NCI-H524 (cell line): ENCODE measurements at places on chromosomes 3 and 15.
A peak's percentile ranks its signal among the peaks of the same experiment; 100 is the strongest.

DNA sequence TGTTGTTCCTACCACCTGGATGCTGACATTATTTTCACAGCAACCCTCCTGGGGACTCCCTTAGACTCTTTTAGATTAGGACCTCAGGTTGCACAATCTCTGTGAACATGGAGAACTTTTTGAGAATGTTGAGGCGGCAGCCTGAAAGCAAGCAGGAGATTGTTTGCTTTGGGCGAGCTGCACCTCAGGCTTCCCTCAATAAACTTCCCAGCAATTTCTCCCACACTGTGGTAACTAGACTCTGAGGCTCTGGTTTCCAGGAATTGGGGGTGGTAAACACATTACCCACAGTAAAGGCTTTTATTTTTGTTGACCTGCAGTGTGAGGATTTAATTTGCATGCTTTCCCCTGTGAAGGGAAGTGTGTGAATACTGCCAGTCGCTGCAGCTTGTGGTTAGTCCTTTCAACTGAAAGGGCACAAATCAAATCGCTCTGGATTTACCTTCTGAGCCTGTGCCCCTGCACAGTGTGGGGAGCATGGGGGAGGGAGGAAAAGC is 35.2 kb upstream of the SIAH2 start:
- DNase-seq: no peak

- no peak for DNase-seq
Observed at GRCh38 chr15:72491768-72492167, 17.6 kb downstream of the ARIH1 start.

DNA sequence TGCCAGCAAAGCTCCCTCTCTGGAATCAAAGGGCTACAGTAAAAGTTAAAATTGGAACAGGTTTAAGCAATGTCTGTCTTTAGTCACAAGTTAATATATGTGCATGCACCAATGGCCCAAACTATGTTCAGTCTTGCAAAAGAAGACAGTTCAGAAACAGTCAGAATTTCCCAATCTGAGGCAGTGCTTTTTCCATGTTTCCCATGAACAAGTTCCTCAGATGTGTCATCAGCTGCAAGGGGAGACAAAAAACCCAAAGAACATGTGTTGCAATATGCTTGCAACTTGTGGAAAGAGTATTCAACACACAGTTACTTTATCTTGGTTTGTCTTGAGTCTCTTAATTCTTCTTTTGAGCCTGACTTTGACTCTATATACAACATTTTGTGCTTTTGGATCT is 148.4 kb downstream of the USP13 start:
- DNase-seq: no peak

DNA sequence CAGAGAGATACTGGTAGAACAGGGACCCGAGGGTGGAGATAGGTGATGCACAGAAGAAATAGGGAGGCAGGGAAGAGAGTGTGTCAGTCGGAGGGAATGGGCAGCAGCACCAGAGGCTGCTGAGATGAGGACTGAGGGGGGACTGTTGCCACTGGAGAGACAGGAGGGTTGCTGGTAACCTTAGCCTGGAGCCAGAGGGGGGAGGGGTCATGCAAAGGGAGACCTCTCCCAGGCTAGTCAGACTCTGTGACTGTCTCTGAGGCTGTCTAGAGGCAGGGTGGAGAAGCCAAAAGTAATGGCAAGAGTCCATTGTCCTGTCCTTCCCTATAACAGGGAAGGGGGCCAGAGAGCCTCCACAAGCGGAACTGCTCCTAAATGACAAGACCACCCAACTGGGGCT is 2.1 kb upstream of the DLEC1 start:
- DNase-seq: no peak

- DNase-seq: no peak
Observed at GRCh38 chr3:156317462-156318074, 197.2 kb downstream of the KCNAB1 start.

DNA sequence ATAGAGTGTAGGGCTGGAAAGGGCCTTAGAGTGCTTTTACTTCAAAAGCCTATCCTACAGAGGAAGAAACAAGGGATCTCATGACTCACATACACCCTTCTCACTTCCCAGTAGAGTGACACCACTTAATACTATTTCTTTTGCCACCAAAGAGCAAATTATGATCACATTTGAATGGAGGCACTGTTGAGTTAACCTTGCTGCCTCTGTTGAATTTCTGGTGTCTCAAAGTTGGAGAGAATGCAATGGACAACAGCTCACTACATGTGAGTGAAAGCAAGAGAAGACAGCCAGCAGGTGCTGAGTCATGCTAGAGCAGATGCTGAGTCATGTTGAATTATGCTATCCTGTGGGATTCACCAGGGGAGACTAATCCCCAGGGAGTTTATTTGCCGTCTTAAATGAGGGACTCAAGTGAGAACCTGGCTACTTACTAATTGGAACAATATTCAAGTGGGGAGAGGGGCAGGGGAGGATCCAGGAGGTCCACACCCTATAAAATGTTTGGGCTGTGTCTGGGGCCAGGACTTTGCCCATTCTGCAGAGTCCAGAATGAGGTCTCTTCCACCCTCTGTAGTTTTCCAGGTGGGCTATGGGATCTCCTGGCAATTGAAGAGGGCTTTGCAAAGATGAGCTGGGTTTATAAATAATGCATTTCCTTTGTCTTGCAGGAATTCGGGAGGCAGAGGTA is 35.8 kb downstream of the ST8SIA2 start:
- peak; percentile 92 for DNase-seq

- DNase-seq: no peak
Observed at GRCh38 chr3:194485881-194486539, 792 bp downstream of the ATP13A3 start.

DNA sequence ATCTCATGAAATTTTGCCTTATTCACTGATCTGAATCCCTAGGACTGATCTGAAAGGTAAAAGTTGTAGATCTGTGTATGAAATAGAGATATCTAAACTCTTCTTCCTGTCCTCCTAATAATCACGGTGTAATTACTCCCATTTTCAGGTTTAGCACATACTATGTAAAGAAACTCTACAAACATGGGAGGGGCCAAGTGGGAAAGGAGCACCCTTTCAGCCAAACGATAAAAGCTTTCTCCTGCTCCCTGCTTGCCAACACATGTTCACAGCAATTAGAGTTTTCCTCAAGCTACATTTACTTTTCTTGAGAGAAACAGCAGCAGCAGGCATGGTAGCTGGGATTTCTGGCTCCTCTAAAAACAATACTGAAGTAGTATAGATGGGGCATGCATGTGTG is 71.6 kb downstream of the CHAC1 start:
- DNase-seq: no peak

DNA sequence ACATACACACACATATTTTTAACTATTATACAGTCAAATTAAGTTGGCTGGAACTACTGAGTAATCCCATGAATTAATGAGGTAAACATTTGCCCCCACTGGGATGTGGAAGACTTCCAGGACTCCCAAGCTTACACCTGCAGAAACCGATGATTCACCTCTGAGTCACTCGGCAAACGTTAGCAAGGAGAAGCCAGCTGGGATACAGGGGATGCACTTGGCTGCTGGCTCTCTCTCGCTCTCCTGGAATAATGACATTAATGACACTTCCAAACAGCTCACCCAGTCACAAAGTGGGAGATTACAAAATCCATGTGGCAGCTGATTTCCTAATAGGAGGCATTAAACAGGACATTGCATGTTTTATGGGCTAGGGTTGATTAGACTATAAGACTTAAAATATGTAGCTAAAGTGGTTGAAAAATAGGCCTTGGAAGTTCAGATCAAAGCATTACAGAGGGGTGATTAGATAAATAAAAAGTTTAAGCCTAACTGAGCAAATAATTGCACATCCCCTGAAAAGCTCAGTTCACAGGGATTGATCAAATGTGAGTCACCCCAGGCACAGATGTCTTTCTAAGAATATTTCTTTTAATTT is 500.9 kb downstream of the SOX2 start:
- DNase-seq: peak; percentile 65

DNA sequence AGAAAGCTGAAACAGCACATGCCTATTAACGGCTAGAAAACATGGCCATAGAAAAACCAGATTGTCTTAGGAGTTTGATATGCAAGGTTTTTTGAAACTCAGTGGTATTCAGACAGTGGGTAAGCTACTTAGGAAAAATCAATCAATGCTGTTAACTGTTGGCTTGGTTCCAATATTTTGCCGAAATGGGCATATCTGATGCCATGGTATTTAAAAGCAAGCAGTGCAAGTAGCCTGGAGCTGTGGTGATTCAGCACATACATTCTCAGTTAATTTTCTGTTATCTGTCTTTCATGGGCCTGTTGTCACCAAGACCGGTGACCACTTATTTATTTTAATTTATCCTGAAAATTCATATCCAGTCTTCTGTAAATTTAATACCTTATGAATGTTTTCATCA is 17.3 kb upstream of the SUCNR1 start:
- DNase-seq: no peak

GRCh38 chr3:177102553-177102952 is 94.7 kb downstream of the TBL1XR1 start:
- no peak for DNase-seq

GRCh38 chr15:60871152-60871551 is 357.9 kb downstream of the RORA start:
- DNase-seq: no peak

DNA sequence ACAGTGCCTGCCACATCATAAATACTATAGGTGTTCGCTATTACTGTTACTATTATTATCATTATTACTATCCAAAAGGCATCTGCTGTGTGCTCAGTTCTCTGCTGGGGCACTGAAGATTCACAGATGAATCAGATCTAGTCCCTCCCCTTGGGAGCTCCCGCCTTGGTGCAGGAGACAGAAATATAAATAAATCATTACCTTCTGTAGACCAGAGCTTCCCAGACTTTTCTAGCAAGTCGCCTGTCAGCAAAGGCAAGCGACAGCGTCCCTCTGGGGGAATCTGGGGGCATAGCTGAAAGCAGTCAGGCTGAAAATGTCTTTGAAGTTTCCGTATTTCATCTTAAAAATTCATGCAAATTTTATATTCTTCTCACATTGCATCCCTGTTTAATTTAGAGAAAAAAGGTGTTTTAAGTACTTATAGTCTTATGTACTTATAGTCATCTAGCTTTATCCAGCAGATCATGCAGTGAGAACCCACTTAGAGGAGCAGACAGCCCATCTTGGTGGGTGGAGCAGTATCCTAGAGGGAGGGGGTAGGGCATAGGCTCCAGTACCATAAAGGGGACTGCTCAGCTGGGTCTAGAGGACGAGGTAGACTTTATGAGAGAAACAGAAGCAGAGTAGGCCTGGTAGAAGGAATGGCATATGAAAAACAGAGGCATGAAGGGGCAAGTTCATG is 10.4 kb upstream of the BRPF1 start:
- DNase-seq: no peak

DNA sequence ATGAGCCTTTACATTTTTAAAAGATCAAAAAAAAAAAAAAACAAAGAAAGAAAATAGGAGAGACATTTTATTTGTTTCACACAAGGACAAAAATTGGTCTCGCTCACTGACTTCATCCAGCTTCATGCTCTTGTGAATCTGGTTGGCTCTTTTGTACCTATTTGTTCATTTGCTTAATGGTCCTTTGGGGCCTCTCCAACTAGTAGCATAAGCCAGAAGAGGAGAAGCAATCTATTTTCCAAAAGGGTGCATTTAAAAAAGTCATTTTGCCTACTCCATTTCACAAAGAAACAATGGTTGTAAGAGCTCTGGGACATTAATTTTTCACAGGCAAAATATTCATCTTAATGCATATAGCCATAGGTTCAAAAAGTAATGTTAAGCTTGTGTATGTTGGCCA is 168.3 kb upstream of the ADAMTS9 start:
- DNase-seq: no peak

- no peak for DNase-seq
Observed at GRCh38 chr3:46112296-46112695, 85.0 kb upstream of the XCR1 start.

DNA sequence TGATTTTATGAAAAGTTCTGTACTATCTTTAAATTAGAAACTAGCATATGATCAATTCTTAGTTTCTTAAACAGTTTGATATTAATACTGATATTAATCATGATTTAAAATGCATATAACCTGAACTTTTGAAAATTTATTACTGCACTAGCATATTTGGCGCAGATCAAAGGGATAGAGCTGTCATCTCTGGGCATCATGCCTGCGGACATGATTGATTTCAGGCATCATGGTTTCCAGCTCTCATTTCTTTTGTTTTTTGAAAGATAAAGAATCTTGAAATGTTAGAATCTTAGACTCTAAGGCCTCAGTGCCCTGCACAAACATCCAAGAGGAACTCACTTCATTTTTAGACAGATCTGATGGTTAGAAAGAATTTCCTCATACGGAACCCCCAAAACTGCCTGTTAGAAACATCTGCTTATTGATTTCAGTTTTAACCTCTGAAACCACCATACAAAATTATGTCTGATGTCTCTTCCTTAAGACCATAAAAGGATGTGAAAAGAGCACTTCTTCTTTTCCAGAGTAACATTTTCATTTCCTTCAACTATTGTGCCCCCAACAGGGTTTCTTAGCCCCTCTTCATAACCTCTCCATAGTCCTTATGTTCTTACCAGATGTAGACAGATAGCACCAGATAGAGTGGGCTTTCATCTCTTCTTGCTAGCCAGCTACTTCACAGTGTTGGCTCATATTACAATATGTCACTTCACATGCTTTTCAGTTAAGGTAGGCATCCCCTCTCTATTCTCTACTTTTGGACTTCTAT is 110.8 kb downstream of the BBX start:
- no peak for DNase-seq

- DNase-seq: no peak
Observed at GRCh38 chr3:8882642-8883041, 80.6 kb downstream of the RAD18 start.

- DNase-seq: no peak
Observed at GRCh38 chr3:78130741-78131290, 1090.9 kb downstream of the ROBO2 start.

- DNase-seq: no peak
Observed at GRCh38 chr3:148882288-148882687, 17.2 kb downstream of the CPA3 start.

- DNase-seq: peak; percentile 5
Observed at GRCh38 chr15:67685008-67685599, 140.2 kb upstream of the SKOR1 start.

GRCh38 chr3:117141812-117142211 is 432.2 kb downstream of the TUSC7 start:
- DNase-seq: no peak

DNA sequence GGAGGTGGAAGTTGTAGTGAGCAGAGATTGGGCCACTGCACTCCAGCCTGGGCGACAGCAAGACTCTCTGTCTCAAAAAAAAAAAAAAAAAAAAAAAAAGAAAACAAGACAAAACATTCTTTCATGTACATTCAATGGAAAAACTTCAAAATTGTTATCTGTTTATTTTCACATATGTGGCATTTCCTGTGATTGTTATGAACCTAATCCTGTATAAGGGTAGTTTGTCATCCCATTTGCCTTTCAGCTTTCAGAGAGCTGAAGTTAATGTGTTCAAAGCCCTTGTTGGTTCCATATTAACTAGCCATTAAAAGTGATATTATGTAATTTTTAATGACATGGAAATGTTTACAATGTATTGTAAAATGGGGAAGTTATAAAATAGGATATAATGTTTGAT is 17.3 kb upstream of the NCK1 start:
- no peak for DNase-seq

- DNase-seq: no peak
Observed at GRCh38 chr15:68580883-68581155, 2.0 kb downstream of the CORO2B start.
